ENCODE measurements at places on chromosomes 6 and 20.

GRCh38 chr6:39731565-39731964 is 6.4 kb upstream of the KIF6 start:
- no peak for DNase-seq

- no peak for DNase-seq
Measured at GRCh38 chr6:92589996-92590395, 829.4 kb downstream of the EPHA7 start.

- DNase-seq: no peak
Measured at GRCh38 chr6:146267946-146268345, 239.1 kb downstream of the GRM1 start.

DNA sequence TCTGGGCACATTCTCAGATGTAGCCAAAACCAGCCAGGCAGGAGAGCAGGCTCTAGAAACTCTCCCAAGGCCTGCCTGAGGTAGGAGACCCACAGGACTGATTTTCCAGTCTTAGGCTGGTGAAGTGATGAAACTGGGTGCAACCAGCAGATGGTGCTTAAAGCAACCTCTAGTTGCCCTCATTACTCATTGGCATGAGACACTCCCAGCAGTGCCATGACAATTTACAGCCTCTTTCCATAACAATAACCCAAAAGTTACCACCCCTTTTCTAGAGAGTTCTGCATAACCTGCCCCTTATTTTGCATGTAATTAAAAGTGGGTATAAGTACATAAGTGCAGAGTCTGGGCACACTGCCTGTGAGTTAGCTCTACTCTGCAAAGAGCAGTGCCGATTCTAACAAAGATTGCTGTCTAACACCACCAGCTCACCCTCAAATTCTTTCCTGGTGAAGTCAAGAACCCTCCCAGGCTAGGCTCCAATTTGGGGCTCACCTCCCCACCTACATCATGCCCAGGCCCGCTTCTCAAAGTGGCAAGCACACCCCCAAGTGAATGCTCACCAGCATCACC is 14.4 kb upstream of the GPR6 start:
- no peak for DNase-seq

DNA sequence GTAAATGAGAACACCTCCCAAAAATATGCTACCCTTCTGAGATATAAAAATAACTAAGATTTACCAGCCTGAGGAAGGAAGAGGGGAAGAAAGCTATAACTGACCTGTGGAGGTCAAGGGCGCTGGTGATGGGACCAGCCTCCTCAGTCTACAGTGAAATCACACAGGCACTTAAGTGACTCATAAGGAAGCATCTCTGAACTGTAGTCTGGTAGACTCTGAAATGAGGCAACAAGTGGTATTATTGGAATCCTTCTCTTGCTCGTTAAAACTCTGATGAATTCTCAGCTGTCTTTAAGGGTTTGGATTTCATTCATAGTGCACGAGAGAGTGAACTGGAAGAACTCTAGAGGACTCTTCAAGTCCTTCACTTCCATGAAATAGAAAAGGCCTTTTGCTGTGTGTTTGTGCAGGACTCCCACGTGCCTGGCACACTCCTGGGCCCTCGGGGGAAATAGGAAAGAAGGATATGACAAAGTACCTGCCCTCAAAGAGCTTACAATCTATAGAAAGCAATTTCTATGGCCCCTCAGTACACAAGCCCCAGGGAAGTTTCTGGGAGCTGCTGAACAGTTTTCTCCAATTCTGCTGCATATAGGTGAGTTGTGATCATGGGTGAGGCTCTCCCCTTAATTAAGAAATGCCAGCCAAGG is 231.8 kb upstream of the RREB1 start:
- peak; percentile 84 for DNase-seq

DNA sequence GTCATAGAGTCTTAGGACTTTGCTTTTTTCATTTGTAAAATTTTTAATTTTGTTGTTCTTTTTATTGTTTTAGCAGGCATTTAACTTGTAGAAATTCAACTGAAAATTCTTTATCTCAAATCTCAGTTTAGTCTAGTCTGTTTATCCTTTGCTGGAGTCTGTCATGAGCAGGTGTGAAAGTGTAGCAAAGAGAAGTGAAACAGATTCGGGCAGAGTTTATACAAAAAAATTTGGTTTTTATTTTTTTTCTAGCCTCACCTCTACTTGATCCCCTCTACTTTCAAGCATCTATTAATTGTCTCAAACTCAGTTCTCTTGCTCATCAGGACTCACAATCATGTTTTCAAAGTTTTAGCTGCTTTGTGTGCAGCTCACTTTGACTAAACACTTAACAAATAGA is 655.2 kb downstream of the HDGFL1 start:
- no peak for DNase-seq

DNA sequence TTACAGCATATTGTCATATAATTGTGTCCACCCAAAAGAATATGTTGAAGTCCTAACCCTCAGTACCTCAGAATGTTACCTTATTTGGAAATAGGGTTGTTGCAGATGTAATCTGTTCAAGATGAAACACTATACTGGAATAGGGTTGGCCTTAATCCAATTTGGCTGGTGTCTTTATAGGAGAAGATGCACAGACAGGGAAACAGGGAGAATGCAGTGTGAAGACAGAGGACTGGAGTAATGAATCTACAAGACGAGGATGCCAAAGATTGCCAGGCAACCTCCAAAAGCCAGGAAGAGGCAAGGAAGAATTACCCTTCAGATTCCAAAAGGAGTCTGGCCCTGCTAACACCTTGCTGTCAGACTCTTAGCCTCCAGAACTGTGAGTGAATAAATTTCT is 482.9 kb downstream of the PTPRT start:
- DNase-seq: no peak

GRCh38 chr20:7742479-7742878 is 197.8 kb downstream of the HAO1 start:
- no peak for DNase-seq

- no peak for DNase-seq
Measured at GRCh38 chr20:41147767-41148191, 10.4 kb downstream of the PLCG1 start.

GRCh38 chr6:98107801-98108200 is 726.6 kb upstream of the POU3F2 start:
- DNase-seq: no peak

DNA sequence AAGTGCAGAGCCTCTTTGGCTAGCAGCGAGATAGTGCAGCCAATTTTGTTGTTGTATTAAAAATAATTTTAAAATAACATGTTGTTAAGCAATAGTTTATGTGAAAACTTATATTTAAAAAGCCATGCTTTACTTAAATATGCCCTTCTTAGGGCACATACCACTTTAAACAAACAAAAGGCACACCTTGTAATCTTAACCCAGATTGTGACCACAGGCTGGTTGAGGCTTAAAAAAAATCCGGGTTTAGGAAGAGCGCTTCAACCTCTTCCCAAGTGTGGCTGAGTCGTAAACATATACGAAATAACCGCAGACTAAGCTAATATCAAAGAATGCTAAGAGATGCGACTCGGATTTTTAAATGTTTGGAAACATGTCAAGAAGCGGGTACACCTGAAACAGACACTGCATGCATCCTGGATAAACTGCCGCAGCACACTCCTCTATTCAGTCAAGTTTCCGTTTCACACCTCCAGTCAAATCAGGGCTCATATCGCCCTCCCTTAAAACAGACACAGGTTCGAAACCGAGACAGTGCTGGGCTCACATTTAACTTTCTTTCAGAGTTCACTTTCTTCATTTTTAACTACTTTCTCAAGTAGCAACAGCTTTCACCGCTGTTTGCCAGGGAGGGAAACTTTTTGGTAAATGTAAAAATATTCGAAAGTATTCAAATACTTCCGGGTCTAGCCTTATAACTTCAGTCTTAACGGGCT is 1.5 kb downstream of the DEK start:
- DNase-seq: peak; percentile 14

DNA sequence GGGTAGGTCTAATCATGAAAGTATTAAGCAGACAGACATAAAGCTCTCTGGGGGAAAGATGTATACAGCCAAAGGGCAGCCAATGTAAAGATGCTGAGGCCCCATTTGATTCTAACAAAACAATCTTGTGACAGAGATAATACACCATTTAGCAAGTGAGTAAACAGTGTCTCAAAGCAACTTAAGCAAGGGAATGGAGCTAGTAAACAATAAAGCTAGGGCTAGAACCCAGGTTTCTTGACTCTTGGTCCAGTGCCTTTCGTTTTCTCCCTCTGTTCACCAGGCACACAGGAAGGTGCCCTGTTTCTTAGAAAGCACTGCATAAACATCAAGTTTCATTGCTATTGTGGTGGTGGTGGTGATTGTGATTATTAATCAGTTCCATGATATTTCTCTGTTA is 5.1 kb downstream of the ELOVL2 start:
- DNase-seq: no peak

DNA sequence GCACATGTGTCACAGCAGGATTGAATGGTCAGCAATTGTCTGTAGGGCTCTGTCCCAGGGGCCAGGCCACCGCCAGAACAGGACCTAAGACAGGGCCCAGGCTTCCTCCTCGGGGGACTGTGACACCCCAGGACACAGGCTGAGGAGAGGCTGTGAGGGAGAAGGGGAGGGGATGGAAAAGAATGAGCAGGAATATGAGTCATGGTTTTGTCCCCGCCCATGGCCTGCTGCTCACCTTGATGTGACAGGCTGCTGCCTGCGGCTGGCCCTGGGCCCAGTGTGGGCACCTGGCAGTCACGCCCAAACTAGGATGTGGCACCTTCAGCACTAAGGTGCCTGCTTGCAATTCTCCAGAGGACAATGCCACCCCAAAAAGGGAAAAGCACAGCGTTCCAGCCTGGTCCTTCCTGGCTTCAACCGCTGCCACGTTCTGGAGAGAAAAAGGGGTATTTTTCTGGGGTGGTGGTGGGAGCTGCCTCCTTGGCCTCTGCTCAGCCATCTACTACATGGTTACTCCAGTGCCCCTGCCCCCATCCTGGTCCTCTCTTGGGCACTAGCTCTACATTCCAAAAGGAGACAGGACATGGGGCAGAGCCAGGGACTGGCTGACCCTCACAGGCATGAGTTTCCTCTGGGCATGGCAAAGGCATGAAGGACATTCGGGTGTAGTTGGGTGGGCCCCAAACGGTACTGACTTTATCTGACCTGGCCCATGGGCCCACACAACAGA is 93.4 kb downstream of the SLC22A23 start:
- no peak for DNase-seq

DNA sequence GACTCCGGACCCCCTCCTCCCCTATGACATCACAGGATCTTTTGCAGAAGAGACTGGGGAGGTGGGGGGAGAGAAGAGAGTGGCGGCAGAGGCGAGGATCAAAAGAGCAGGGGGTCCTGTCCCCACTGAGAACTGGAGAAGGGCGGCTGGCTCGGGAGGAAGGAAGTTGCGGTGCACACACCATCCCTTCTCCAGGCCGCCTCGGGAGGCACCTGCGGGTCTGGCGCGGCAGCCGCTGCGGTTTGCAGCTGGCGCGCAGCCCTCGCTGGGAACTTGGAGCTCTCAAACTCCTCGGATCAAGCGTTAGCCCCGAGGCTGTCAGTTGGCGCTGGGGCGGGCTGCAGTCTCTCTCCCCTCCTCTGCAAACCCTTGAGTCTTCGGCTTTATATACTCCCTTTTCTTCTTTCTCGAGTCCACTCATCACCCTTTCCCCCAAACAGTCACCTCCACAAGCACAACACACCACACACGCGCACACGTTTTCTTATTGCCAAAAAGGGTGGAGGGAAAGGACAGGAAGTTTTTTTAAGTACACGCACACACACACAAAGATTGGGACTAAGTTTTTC is 180.7 kb downstream of the TBXT start:
- DNase-seq: no peak

GRCh38 chr6:154478701-154479060 is 31.8 kb downstream of the CNKSR3 start:
- no peak for DNase-seq

DNA sequence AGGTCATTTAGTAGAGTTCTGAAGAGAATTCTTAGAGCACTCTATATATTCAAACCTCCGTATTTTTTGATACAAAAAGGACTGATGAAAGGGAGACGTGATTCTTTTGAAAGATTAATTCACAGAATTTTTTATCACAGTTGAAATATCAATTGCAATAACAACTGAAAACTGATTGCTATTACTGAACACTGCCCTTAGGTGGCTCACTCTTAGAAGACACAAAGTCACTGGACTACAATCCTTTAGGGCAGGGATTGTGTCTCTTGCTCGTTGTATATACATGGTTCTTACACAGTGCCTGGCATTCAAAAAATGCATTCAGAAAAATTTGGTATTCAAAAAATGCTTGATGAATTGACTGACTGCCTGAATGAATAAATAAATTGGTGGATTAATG is 17.1 kb upstream of the CALHM6 start:
- peak; percentile 37 for DNase-seq

- DNase-seq: peak; percentile 55
Measured at GRCh38 chr6:155126727-155127439, 131.8 kb downstream of the TIAM2 start.

GRCh38 chr6:86857783-86858182 is 79.5 kb upstream of the HTR1E start:
- no peak for DNase-seq

GRCh38 chr20:5109276-5109675 is 10.5 kb downstream of the PCNA start:
- DNase-seq: no peak

DNA sequence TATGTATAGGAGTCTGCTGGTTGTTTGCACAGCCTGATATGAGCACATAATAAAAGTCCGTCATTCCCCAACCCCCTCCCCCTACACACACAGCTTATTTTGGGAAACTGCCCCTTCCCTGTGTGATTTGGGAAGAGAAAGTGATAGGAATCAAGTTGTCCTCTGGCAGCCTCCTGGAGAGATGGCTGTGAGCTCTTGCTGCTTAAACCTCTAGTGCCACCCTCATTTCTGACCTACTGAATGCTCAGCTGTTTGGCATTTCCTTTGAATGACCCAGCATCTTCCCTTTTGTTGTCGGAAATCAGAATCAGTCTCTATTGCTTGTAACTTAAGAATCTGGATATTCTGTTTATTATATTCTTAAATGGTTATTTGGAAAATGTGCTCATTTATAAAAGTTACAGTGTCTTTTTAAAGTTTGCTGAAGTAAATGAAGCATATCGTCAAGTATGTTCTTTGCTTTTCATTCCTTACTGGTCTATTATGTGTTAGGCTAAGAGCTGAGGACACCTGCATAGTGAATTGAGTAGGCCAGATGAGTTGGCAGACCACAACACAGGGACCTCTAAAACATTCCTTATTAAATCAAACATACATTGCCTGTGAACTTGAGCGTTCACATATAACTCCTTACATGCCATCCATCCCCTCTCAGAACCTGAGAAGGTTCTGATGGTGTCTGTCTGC is 5.5 kb downstream of the RWDD2A start:
- DNase-seq: no peak

DNA sequence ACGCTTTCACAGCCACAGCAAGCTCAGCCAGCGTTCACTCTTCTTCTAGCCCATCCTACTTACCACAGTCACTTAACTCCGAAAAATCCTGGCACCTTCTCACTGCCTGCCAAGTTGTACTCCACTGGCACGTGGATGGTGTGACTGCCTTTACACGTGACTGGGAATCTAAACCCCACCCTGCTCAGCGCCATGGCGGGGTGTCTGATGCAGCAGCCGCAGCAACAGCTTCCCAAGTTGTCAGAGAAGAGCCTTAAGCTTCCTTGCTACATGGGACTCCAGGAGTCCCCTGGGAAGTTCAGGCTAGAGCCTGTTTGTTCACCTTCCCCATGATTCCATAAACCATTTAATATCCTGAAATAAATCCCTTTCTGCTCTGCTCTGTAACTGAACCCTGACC is 61.9 kb upstream of the FOXC1 start:
- DNase-seq: no peak

GRCh38 chr20:60101891-60102281 is 143.7 kb downstream of the CDH26 start:
- no peak for DNase-seq

GRCh38 chr6:75993236-75994162 is 79.0 kb downstream of the IMPG1 start:
- DNase-seq: no peak
